ENCODE measurements at places on chromosomes 6 and 20.

- no peak for DNase-seq
Observed at GRCh38 chr6:140917911-140918310, 1214.8 kb upstream of the GJE1 start.

GRCh38 chr6:13349811-13350506 is 21.6 kb upstream of the TBC1D7 start:
- DNase-seq, result no peak

DNA sequence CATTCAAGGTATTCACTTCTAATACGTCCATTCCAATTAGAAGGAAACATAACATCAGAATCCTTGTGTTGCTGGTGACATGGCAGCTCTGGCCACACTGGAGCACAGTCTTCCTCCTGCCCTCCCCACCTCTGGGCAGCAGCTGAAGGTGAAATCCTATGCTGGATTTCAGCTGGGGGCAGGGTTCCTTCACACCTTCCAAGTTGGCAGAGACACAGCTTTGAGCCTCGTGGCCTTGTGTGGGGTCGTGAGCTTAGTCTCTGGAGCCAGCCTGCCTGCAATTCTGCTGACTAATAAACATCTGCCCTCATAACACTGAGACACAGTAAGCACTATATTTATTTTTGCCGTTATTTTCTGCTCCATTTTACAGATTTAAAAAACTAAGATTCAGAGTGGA is 218.9 kb upstream of the RIN2 start:
- no peak for DNase-seq

- DNase-seq, result no peak
Observed at GRCh38 chr6:74409447-74409846, 713.4 kb downstream of the CD109 start.

DNA sequence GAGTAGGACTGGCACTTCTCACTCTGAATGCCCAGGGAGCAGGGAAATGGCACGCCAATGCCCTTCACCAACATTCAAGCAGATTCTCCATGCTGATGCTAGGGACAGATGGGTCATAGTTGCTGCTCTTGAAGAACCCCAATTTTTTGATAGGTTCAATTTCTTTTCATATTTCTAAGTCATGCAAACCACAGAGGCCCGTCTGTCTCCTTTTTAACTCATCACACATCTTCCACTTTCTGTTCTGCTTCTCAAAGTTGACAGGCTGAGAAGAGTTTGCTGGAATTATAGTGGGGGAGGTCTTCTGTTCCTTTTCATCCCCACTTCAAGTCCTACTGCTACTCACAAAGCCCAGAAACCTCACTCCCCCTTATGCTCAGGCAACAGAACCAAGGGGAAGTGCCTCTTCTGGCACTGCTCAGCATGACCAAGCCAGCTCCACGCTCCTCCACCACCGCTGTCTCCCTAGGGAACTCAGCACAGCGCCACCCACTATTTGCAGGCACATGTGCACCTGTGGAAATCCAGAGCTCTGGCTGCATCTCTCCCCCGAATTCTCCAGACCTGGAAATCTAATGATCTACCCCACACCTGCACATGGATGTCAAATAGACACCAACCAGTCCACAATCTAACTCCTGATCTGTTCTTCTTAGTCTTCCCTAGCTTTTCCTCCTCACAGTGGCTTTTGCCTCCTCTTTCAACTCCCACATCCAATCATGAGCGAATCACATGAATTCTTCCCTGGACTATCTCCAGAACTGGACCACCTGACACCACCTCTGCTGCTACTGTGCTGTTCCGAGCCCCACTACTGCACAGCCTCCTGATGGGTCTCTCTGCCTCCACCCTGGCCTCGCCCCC is 10.7 kb downstream of the ZBTB24 start:
- no peak for DNase-seq

DNA sequence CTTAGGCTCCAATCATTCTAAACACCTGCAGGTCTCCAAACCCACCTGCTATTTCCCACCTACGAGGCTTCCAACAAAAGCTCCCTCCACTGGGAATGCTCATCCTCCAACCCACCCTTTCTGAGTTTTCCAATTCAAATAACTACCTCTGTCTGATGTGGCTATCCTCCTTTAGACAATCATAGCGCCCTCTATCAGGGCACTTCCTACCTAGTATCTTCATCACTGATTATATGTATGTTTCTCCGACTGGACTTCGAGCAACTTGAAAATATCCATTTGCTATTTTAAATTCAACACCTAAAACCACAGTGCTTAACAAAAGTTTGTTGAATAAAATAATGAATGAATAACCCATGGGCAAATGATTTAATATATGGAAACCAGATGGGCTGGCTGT is 41.3 kb downstream of the MTFR2 start:
- no peak for DNase-seq

DNA sequence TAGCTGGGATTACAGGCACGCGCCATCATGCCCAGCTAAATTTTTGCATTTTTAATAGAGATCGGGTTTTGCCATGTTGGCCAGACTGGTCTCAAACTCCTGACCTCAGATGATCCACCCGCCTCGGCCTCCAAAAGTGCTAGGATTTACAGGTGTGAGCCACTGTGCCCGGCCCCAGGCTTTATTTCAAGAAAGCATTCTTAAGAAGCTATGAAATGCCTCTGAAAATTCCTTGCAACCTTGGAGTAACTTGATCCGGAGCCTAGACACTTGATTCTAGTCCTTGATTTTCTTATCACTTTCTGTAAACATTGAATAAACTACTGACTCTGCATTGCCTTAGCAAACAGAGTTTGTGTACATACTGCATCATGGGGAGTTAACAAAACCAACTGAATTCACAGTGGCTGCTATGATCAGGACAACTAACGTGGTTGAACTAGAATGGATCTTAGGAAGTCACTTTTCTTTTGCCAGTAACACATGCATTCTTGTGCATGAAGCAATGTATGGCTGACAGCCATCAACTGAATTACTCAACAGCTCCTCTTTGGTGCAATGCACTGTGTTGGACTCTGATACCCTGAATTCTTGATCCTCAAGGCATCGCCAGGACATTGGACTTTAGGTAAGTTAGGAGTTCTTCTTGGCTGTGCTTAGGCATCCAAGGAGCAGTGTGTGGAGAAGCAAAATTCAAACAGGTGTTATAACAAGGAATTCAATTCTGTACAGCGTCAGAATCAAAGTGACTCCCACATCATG is 102.8 kb upstream of the TMEM170B start:
- DNase-seq, result no peak

- DNase-seq, result no peak
Observed at GRCh38 chr6:127069659-127070279, 48.7 kb upstream of the RSPO3 start.

Measured in stimulated activated CD4-positive, alpha-beta T cell treated with anti-CD3 and anti-CD28 coated beads, Interleukin-1b, Interleukin-23, amount 100 ng/mL, for 48 hours (primary cell).